ENCODE measurements at places on chromosomes 7 and 10.

GRCh38 chr10:790821-791551, 101.5 kb upstream of the DIP2C start:
- DNase-seq: no peak

DNA sequence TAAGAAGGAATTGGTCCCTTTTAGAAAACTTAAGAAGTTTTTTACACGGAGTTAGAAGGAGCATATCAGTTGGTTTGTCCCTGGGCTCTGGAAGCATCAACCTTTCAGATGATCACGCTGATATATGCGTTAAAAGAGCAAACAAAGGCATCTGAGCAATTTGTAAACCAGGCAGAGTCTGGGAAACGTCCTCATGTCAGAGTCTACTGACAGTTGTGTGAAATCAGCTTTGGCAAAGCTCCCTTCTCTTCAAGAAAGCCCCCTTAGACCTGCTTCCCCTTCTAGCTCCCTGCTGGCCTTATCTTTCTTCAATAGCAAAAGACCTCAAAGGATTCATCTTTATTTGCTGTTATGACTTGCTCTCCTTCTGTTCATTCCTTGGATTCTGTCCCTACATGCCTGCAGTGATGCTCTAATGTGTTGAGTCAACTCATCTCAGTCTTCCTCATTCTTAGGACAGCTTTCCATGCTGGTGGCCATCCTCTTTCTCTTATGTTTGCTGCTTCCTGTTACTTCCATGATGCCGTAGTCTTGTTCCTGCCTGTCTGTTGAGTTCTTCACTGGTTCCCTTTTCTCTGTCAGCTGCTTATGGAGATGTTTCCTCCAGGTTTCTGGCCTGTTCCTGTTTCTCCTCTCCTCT, 106.5 kb upstream of the BMPER start:
- DNase-seq: no peak

GRCh38 chr7:268991-269390, 21.0 kb upstream of the FOXL3 start:
- no peak for DNase-seq

GRCh38 chr10:69064762-69065328, 23.1 kb upstream of the SRGN start:
- no peak for DNase-seq

GRCh38 chr7:129947701-129948100, 5.1 kb downstream of the UBE2H start:
- DNase-seq: no peak

- DNase-seq: no peak
These were observed 43.8 kb downstream of the JAKMIP3 start for GRCh38 chr10:132109341-132110110.

- no peak for DNase-seq
These were observed 97.6 kb downstream of the PRPF18 start for GRCh38 chr10:13684252-13684791.

GRCh38 chr10:126585249-126586017, 85.1 kb downstream of the C10orf90 start:
- no peak for DNase-seq

DNA sequence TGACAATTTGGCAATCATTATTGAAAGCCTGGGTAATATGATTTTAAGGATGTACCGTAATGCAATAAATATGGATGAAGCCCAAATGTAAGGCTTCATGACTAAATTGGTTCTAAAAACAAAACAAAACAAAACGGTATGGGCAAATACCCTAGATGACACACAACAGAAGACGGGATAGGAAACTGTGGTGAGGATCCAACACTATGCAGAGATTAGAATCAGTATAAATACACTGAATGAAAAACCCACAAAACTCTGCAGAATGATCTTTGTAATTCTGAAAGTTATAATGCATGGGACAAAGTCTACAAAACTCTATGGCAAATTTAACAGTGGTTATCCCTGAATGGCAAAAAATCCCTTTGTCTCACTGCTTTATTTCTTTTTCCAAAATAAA, 57.6 kb downstream of the MALSU1 start:
- DNase-seq: no peak

DNA sequence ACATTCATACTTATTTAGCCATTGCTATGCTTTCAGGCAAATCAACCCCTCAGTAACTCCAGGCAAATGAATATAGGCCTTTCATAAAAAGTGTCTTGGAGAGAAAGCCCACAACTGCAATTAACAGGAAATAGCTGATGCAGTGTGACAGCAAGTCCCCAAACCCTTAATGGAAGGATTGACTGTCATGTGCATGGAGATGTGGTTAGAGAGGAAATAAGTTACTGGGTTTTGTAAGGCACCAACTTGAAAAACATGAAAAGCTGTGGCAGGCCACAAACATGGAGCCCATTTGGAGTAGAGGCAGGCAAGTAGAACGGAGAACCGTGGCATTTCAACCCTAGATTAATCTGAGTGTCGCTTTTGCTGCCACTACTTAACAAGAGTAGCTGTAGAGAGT, 549.4 kb upstream of the C7orf33 start:
- no peak for DNase-seq

- no peak for DNase-seq
These were observed 9.3 kb downstream of the KCNIP2 start for GRCh38 chr10:101834341-101834740.

DNA sequence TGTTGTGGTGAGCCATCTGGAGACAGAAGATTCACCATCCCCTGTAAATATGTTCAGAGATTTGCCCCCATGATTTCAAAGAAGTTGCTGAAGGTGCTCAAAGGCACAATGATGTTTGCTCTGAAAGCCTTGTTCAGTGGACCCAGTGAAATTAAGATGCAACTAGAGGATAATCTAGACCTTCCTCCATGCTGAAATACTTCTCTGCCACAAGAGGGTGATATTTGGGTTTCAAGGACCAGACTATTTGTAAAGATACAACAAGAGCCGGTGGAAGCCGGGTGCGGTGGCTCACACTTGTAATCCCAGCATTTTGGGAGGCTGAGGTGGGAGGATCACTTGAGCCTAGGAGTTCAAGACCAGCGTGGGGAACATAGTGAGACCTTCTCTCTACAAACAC, 13.5 kb upstream of the MSRB2 start:
- DNase-seq: no peak

GRCh38 chr7:137958470-137959431, 43.1 kb downstream of the CREB3L2 start:
- no peak for DNase-seq

- no peak for DNase-seq
These were observed 82.5 kb downstream of the SDHAF3 start for GRCh38 chr7:97200018-97200417.

GRCh38 chr7:143974459-143974858, 19.8 kb downstream of the OR2F1 start:
- DNase-seq: peak; percentile 35

- DNase-seq: no peak
These were observed 92.2 kb downstream of the NRF1 start for GRCh38 chr7:129703751-129704150.

DNA sequence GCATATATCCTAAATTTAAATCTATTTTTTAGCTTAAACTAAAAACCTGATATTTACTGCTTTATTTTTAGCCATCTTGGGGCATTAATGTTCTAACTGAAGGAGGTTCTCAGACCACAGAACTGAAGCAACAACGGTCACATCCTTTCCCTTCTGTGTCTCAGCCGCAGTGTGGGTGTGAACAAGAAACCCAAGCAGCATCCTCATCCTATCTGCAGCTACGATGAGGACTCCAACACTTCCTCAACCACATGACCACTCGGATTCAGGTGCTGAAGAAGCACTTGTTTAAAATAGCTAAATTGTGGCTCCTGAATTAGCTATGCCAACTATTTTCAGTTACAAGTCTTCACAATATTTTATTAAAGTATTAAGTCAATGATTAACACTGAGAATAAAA, 5.3 kb downstream of the ESYT2 start:
- no peak for DNase-seq

- no peak for DNase-seq
These were observed 1.1 kb upstream of the SMIM30 start for GRCh38 chr7:113119429-113119828.

DNA sequence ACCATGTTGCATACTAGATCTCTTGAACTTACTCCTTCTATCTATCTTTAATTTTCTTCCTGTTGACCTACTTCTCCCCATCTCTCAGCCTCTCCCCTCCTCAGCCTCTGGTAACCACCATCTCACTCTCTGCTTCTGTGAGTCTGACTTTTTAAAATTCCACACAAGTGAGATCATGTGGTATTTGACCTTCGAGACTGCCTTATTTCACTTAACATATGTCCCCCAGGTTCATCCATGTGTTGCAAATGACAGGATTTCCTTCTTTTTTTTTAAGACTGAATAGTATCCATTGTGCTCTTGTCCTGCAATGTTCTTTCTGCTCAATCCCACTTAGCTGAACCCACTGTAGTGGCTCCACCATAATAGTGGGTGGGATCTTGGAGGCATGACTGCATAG, 51.4 kb upstream of the DNAJC1 start:
- DNase-seq: no peak

GRCh38 chr10:130224228-130224627, 88.0 kb downstream of the GLRX3 start:
- no peak for DNase-seq

GRCh38 chr10:23338886-23339285, 5.7 kb downstream of the C10orf67 start:
- no peak for DNase-seq

GRCh38 chr10:74854610-74855009, 28.2 kb downstream of the KAT6B start:
- no peak for DNase-seq

DNA sequence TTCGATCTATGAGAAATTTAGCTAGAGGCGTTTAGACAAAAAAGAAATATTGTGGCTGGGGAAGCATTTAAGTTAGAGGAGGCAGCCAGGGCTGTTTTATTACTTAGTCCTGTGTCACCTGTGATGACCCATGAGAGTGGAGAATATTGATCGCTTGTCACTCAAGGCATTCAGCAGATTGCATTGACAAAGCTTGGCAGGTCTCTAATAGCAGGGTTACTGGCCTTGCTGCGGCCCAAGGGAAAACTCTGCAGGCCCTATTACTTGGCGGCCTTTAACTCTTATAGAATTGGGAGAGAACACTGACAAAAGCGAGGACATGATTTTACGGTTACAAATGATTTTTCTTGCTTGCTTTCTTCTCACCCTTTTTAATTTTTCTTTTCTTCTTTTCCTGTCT, 473.5 kb downstream of the AUTS2 start:
- DNase-seq: no peak

DNA sequence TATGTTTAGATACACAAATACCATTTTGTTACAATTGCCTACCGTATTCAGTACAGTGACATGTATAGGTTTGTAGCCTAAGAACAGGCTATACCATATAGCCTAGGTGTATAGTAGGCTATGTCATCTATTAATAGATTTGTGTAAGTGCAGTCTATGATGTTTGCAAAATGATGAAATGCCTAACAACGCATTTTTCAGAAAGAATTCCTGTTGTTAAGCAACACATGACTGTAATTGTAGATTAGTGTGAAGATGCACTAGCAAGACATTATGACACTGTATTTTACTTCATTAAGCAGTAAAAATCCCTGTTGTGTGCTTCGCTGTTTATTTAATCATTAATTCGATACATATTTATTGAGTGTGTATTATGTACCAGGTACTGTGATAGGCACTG, 446.0 kb downstream of the SUGCT start:
- DNase-seq: no peak

DNA sequence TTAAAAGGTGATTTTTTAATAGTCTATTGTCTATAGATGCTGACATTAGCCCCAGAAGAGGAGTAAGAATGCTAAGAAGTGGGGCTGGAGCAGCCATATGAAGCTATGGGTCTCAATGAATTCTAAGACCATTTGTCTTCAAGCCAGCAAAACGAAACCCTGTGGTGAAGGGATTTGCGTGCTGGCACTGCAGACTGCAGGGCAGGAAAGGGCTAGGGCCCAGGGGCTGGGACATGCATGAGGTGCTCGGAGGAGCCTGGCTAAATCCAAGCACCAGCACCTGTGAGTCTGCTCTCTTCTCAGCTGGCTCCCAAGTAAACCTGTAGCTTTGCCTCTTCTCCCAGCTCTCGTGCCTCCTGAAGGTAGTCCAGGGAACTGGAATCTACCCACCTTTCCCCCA, 1.3 kb upstream of the NDST2 start:
- no peak for DNase-seq

GRCh38 chr7:156334636-156335035, 305.9 kb upstream of the RNF32 start:
- no peak for DNase-seq

GRCh38 chr10:68792115-68792514, 35.2 kb upstream of the STOX1 start:
- no peak for DNase-seq

DNA sequence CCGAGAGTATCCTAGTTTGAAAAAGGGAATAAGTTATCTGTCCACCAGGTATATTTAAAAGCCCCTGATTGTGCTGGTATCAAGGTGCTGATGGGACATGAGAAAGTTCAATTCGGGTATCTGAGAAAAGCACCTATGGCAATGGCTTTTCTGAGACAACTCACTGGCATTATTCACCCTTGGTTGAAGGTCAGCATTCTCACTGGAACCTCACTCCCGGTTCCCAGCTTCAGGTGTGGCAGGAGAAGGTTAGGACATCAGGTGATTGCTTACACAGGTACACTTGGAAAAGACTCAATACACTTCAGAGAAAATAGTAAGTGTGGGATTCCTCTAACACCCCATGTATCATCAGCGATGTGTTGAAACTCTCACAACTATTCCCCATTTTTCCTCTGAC, 643.1 kb downstream of the INHBA start:
- no peak for DNase-seq

DNA sequence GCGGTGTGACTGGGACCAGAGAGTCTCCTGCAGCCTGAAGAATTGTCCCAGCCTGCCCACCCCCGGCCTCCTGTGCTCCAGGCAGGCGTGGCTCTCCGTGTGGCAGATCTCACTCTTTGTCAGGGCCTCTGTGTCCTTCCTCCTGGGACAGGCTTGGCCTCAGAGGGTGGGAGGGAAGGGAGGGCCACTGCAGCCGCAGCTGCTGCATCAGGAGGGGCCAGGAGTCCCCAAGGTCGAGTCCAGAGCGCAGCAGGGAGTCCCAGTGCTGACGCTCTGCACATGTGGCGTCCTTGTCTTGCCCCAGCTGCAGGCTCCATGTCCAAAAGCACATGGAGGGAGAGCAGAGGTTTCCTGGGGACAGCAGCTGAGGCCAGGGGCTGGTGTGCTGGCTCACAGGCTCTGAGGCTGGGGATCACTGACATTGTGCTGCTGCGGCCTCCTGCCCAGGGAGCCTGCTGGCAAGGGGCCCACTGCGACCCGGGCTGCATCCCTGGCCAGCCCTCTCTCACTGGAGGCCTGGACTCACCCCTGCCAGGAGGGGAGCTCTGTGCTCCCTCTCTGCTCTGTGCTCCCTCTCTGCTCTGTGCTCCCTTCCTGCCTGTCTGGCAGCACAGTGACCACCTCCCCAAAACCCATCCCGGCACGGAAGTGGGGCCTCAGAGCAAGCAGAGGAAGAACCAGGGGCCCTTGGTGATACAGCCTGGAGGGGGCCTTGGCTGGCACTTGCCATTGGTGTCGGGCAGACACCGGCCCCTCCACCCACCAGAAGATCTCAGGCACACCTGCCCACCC, 114.6 kb upstream of the RET start:
- no peak for DNase-seq
